Stimulated activated CD8-positive, alpha-beta memory T cell treated with anti-CD3 and anti-CD28 coated beads, Interleukin-2, amount 100 ng/mL, for 1 hour (primary cell): ENCODE measurements at places on chromosomes 1 and 21.

DNA sequence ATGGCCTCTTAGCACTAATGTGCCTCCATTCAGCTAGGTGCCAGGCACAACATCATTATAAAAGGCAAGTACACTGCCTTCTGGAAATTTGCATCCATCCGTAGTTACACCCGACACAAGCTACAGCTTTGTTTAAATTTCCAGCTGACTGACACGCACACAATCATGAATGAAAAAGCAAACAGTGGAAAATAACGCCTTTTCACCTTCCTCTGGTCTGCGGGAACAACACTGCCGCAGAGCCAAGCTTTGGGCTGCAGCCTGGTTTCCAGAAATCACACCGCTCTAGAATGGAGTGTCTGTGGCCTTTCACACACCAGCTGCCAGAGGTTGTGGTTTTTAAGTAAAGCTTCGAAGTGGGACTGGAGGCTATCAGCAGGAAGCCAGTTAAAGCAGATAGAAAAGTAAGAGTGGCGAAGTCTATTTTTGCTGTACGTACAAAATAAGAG, 142.8 kb upstream of the COA6 start:
- no peak for DNase-seq

DNA sequence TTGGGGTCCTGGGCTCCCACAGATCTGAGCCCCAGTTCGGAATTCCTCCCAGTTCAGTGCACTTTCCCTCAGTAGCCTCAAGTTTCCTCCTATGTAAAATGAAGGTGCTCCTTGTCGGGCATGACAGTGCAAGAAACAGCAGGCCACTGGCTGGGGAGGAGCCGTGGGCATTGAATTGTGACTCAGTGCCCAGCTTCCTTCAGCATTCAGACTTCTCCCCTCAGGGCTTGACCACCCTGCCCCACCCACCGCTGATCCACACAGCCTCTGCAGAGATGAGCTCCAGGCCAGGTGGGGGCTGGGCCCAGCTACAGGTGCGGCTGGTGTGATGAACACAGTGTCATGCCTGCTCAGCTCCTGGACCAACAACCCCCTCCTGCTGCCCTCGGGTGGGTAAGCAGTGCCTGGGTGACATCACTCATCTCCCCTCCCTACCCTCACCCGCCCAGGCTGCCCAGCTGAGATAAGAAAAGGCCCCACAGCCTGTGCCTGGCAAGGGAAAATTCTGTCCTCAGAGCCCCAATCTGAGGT, 4.9 kb downstream of the MOB3C start:
- no peak for DNase-seq

DNA sequence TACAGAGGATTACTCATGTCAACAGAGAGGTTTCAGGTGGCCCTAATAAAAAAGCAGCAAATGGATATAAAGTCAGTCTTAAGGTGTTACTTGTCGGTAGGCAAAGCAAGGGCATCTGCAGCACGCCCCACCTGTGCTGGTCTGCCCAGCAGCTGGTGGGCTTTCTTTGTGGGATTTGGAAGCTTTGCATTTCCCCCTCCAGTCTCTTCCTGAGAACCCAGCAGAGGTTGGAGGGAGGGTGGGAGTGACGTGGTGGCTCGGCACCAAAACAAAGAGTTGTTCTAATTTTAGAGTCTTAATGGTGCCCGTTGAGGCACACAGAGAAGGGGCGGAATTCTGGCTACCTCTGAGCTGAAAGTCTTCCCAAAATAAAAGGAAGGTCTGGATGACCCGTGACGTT, 4.8 kb upstream of the PCBP3 start:
- no peak for DNase-seq

GRCh38 chr21:44574457-44575306, 1.2 kb downstream of the KRTAP10-4 start:
- no peak for DNase-seq

DNA sequence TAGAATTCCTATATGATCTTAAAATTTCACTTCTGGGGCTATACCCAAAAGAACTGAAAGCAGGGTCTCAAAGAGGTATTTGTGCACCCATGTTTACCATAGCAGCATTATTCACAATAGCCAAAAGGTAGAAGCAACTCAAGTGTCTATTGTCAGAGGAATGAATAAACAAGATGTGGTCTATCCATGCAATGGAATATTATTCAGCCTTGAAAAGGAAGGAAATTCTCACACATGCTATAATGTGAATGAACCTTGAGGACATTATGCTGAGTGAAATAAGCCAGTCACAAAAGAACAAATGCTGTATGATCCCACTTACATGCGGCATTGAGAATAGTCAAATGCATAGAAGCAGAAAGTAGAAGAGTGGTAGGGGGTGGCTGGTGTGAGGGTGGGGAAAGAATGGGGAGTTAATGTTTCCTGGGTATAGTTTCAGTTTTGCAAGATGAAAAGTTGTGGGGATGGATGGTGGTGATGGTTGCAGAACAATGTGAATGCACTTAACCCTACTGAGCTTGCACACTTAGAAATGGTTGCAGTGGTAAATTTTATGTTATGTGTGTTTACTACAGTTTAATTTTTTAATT, 122.4 kb downstream of the TOMM20 start:
- no peak for DNase-seq

- DNase-seq, result no peak
Observed at GRCh38 chr1:24871306-24871901, 58.7 kb downstream of the RUNX3 start.

GRCh38 chr1:184982002-184982954, 8.0 kb upstream of the NIBAN1 start:
- DNase-seq, result peak; percentile 68

DNA sequence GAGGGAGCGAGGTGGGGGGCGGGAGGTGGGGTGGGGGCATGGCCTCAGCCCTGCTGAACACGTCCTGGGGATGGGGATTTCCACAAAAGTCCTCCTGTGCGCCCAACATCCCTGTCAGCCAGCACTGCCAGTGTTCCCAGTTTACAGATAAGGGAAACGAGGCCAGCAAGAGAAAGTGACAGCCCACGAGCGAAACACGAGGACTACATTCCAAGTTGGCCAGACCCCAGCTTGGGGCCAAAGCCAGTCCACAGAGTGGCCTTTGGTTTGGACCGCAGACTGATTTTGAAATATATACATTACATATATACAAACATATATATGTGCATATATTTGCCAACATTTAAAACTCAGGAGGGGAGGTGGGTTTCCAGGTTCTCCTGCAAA, 5.0 kb downstream of the FBXO2 start:
- no peak for DNase-seq

GRCh38 chr1:40371707-40372258, 1.7 kb upstream of the SMAP2 start:
- no peak for DNase-seq

GRCh38 chr21:31967334-31967733, 94.5 kb downstream of the HUNK start:
- no peak for DNase-seq

DNA sequence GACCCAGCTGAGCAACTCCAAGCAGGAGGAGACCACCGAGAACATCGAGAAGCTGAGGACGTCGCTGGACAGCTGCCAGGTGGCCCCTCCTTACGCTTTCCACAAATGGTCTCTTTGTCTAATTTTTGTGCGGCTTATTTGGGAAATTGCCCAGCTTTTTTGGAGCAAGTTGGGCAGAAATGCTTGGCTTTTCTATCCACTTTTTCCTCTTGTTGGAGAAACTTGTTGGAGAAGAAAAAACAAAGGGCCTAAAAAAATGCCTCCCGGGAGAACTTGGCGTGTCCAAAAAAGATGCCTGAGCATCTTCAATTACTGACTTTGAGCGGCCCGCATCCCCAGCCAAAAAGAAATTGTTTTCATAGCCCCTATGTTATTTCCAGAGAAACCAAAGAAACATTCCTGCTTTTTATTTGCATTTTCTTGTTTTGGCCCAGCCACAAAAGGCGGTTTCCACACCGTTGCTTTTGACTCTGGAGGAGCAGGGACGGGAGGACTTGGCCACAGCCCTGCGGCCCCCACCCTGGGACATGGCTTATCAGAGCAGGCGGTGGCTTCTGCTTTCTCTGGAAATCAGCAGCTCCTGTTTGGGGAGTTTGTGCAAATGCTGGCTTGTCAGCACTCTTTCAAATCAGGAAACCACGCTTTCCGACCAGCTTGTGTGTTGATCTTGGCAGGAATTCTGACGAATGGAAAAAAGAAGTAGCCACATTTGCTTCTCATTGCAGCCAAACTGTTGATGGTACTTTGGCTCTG, 81.2 kb upstream of the EFHD2 start:
- no peak for DNase-seq

DNA sequence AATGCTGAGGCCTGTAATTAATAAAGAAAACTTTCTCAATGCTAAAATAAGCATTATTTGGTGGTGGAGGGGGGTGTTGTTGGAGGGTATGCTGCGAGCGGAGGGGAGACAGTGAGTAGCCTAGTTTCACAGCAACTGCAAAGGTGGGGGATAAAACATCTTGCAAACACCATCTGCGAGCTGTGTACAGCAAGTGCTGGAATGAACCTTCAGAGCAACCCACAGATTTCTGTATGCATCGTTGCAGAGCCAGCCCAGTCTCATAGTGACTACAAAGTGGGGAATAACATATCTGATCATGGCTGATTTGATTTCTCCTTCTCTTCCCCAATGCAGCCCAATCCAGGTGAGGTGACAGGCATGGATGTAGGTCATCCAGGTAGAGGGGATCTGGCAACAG, 80.7 kb upstream of the COG2 start:
- DNase-seq, result no peak

DNA sequence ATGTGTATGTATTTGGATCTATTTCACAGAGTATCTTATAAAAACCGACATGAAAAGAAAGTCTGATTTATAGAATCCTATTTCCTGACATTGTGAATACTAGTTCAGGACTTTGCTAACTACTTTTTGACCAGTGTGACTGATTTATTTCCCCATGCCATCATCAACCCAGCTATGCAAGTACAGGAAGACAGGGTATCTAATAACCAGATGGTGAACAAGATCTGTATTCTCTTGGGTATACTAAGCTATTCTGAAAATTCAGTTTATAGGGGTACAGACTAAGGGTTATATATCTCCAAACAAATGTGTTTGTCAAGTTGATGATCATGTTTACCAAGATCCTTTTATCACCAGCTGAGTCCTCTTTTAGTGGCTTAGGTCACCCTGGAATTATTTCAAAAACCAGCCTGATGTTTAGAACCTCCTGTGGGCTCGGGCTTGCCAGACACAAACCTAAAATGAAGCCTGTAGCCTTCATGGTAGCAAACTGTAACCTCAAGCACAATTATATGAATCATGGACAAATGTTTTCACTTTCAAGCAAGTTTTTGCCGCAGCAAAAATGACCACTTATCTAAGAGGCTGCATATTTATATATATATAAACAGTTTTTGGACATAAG, 185.1 kb downstream of the FGGY start:
- no peak for DNase-seq

- DNase-seq, result no peak
Observed at GRCh38 chr1:59029411-59030167, 245.7 kb upstream of the JUN start.

DNA sequence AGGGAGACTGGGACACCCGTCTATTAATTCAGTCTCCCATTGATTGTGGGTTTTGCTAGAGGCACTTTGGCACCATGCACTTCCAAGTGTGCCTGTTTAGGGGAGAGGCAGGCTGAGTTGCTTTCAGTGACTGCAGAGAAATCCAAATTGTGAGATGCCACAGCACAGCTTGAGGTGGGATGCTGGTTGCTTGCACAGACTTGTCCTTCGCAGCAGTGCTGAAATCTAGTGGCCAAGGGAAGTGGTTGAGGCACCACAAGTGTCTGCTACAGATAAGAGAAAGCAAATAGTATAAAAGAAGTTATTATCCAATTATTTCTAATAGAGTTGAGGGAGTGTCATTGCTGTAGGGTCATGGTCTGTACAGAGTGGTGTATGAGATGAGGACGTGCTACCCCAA, 40.0 kb upstream of the APP start:
- no peak for DNase-seq

GRCh38 chr21:45032977-45033710, 41.2 kb upstream of the ADARB1 start:
- no peak for DNase-seq

- DNase-seq, result no peak
Observed at GRCh38 chr1:163085041-163085903, 16.1 kb downstream of the RGS4 start.

GRCh38 chr1:29145739-29146437, 22.2 kb upstream of the TMEM200B start:
- no peak for DNase-seq

DNA sequence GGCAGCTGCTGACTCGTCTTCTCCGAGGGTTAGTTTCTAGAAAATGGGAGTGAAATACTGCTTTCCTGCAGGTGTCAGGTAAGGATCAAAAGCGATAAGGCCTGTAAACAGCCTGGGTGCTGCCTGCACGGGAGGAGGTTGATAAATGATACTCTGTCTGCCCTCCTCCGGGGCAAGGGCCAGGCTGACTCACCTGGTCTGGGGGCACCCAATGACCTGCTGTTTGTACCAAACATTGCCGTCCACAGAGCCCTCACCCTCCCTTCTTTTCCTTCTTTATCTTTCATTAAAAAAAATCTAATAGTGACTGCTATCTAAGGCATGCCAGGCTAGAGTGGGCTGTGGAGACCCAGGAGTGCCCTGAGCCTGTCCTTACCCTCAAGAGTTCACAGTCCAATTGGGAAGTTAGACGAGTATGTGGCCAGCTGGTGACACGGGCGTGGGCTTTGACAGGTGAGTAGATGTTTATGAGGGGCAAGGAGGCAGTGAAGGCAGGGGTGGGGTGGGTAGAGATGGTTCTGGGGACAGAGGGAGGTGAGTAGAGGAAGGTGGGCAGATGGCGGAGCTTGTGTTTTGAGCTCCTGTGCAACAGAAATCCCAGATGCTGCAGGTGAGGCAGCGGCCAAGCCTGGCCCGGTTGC, 16.2 kb downstream of the EDN2 start:
- no peak for DNase-seq

DNA sequence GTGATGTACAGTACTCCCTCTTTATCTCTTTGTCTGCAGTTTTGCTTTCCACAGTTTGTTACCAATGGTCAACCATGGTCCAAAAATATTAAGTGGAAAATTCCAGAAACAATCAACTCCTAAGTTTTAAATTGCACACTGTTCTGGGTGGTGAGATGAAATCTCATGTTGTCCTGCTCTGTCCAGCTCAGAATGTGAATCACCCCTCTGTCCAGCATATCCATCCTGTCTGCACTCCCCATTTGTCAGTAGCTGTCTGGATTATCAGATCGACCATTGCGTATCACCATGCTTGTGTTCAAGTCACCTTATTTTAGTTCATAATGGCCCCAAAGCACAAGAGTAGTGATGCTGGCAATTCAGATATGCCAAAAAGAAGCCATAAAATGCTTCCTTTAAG, 118.2 kb upstream of the PDE4B start:
- no peak for DNase-seq

DNA sequence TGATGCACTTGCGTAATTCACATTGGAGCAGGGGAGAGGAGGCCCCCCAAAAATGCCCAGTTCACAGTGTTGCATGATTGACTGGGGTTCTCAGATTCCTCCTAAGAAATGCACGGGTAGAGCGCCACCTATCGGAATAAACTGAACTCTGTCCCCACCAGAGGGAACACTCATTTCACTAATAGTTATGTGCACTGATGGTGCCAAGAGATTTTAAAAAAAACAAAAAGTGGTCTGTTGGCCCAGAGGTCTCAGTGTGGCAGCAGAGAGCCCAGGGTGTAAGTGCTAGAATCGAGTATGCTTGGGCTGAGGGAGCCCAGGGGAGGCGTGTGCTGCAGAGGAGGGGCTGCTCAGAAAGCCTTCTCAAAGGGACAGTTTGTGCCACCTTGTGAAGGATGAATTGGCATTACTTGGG, 6.9 kb downstream of the PINK1 start:
- no peak for DNase-seq
